ENCODE measurements at places on chromosomes 4 and X.
A peak's percentile ranks its signal among the peaks of the same experiment; 100 is the strongest.

DNA sequence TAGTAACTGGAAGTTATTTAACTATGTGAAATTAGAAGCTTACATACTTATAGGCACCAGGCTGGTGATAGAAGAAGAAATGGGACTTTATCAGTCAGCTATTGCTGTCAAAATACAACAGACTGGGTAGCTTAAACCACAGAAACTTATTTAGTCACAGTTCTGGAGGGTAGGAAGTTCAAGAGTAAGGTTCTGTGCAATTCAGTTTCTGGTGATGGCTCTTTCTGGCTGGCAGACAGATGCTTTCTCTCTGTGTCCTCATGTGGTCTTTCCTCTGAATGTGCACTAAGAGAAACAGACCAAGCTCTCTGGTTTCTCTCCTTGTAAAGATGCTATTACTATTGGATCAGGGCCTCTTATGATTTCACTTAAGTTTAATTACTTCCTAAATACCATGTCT is 92.1 kb upstream of the ANKRD50 start:
- no peak for DNase-seq

- DNase-seq: no peak
These were observed 509.6 kb upstream of the DIPK2B start for GRCh38 chrX:45710081-45710801.

DNA sequence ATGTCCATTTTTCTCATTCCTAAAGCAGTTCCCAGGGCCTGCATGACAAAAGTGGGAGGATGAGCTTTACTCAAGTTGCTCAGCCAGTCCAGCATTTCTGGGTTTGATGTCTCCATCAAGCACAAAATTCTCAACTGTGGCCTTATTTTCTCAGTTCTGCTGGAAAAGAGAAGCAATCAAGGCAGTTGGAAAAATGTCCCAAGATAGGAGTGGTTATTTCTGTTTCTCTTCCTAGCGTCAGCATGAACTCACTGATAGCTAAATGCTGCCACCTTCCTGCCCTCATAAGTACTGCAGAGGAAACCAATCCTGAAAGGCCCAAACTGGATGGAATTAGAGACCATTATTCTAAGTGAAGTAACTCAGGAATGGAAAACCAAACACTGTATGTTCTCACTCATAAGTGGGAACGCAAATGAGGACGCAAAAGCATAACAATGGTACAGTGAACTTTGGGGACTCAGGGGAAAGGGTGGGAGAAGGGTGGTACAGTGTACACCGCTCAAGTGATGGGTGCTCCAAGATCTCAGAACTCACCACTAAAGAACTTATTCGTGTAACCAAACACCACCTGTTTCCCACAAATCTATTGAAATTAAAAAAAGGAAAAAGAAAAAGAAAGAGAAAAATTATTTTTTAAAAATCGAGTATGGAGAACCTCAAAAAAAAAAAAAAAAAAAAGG is 29.6 kb downstream of the ADH7 start:
- DNase-seq: peak; percentile 9

- DNase-seq: no peak
These were observed 39.0 kb downstream of the CPLX1 start for GRCh38 chr4:786861-787300.

DNA sequence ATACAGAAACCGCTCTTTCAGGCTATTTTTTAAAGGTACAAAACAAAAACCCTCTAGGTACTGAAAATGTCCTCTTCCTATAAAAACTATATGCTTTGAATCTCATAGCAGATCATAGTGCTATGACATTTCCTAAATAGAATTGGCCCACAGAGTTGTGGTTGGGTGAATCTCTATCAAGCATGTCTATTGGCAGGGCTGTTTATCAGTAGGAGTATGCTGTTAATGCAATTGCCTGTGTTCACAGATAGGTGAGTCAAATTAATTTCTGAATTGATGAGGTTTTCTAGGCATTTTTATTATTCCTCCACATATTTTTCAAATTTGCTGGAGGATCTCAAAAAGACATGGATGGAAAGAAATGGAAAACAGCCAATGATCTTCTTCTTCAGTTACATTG is 73.9 kb downstream of the QRFPR start:
- no peak for DNase-seq

GRCh38 chrX:139691843-139692505 is 16.0 kb downstream of the MCF2 start:
- DNase-seq: no peak

- no peak for DNase-seq
These were observed 485.0 kb upstream of the FAT1 start for GRCh38 chr4:187208651-187209050.

DNA sequence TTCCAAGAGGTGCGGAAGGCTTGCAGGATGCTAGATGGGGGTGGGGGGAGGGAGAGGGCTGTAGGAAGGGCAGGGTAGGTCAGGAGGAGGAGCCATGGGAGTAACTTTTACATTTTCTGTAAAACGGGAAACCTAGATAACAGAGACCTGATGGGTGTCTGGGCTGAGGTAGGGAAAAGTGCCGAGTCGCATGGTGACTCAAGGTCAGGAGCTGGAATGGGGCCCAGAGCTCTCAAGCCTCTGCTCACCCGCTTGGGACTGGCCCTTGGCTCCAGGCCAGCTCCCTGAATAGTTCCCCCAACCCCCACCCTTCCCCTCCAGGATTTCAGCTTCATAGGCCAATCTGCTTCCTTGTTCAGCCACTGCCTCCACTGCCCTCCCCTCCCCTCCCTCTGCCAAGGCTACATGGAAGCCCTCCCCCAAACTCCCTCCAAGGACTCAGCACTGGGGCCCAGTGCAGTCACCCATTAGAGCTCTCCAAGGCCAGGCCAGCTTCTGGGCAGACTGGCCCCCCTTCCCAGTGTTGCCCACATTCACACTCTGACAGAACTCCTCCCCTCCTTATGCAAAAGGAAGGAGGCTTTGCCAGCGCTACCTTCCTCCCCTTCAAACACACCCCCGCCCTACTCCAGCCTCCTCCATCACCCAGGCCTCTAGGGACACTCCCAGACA is 43.6 kb downstream of the TSC22D3 start:
- peak; percentile 63 for DNase-seq

DNA sequence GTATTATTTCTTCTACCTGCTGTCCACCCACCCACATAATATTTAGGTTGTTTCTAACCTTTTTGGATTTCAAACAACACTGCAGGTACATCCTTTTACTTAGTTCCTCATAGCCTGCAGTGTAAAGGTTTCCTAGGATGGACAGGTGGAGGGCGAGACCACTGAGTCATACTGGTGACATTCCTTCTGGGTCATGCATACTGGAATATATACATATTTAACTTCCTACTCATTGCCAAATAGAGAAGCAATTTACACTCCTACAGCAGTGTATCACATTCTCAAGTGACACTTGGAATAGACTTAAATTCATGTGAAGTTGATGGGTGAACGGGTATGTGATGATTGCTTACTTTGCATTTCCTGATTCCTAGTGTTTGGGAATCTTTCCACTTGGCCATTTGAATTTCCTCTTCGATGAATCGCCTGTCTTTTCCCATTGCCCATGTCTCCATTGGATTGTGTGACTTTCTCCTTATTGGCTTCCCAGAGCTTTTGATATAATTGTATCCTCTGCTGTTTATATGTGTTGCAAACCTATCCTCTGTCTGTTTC is 8.2 kb upstream of the PPP2R2C start:
- no peak for DNase-seq

GRCh38 chrX:50067435-50068284 is 133.1 kb downstream of the AKAP4 start:
- peak; percentile 78 for DNase-seq

DNA sequence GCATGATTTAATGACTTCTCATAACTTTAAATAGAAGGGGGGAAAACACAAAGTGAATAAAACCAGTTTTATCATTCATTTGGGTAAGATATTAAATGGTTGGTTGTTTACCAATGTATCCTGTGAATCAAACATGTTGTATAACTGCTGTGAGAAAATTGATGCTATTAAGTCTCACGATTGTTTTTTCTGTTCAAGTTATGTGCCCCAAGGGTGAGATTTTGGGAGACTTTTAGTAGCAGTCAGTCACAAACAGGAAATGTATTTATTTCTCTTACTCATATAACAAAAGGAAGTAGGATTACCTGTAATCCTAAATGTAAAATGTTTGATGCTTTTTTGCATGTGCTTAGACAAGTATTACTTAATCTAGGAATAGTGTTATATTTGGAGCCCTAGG is 39.2 kb downstream of the MTHFD2L start:
- no peak for DNase-seq

GRCh38 chr4:113499166-113499565 is 262.4 kb downstream of the CAMK2D start:
- no peak for DNase-seq

GRCh38 chr4:84927428-84927827 is 39.1 kb downstream of the WDFY3 start:
- DNase-seq: no peak

DNA sequence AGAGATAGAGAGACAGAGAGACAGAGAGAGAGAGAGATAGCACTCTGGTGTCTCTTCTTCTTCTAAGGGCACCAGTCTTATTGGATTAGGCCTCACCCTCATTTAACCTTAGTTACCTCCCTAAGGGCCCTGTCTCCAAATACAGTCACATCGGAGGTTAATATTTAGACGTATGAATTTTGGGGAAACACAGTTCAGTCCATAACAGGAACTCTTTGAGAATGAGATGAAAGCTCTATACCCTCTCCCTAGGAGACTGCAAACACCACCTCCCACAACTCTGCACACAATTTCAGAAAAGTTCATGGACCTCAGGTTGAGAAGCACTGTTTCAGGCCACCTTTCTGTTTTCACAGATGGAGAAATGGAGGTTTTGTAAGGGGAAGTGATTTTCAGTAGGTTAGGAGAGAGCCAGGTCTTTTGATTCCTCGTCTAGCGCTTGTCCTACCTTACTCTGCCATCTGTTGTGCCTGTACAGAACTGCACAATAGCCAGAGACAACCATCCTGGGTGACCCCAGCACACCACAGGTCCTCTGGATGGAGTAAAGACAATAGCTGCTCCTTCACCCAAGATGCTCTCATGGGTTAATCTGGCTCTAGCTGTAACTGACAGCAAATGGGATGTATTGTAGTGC is 16.9 kb upstream of the LOC101059915 start:
- DNase-seq: no peak

DNA sequence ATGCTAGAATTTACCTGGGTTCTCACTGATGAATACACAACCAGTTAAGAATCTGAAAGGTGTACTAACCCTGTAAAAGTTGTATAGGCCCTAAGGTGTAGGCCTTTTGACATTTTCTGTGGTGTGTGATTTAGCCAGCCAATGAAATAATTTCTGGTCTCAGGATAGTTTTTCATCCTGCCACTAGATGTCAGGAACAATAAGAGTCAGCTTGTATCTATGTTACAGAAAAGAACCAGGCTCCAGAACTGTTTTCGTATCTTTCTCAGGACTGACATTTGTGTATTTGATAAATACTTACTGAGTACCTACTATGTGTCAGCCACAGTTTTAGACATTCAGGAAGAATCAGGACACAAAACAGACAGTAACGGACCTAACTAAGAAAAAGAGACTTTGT is 673.6 kb upstream of the TENM3 start:
- DNase-seq: peak; percentile 17

GRCh38 chr4:70471897-70472296 is at the start of gene MUC7:
TSS of gene MUC7 (plus strand) at chr4:70472197. CDS start at chr4:70474022, 1,825 bp downstream.
- DNase-seq: no peak

DNA sequence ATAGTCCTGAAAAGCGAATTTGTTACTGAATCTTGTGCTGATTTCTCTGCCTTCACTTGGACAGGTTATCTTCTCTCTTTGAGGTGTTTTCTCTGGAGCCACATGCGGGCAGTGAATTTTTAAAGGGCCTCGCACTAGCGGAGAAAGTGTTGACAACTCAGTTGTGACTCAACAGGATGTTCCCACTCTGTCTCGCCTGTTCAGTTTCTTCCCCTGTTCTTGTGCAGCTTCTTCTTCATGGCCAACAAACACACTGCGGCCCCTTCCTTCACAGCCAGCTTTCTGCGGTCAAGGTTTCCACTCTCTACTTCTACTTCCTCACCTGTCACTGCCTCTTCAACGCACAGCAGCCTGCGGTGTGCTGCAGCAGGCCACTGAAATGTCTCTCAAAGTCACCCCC is 1.1 kb upstream of the SHROOM4 start:
- no peak for DNase-seq

DNA sequence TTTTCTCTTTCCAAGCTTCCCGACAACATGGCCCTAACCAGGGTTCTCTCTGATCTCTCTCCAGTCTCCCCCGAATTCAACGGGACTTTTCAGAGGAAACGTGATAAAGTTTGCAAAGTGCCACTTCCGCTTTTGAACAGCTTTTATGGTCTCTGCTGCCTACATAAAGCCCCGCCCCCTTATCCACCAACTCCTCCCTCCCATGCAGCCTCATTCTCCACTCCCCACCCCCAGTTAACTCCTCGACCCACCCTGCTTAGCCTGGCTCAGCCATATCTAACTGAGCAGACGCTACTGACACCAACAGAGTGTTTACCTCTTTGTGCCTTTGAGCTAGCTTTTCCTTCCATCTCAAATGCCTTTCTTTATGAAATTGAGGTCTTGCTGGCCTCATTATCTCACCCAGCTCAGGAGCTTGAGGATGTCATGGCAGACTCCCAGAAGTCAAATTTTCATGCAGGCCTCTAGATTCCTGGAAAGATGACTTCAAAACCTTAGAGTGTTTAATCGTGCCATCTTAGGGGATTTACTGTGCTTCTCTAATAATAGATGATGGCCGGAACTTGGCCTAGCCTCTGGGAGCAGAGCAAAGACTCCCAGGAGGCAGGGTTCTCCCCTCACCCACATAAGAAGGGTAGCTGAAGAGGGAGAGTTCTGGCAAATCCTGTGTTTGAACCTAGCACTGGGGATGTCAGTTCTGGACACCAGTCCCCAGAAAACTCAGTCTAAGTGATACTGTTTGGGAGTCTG is 606.0 kb downstream of the BCOR start:
- DNase-seq: no peak

DNA sequence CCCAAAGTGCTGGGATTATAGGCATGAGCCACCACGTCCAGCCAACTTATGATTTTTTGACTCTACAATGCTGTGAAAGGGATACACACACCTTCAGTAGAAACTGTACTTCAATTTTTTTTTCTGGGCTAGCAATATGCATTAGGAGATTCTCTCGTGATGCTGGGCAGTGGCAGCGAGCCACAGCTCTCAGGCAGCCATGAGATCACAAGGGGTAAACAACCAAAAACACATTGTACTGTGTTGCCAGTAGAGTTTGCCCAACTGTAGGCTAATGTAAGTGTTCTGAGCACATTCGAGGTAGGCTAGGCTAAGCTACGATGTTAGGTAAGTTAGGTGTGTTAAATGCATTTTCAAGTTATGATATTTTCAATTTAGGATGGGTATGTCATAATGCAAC is 25.7 kb downstream of the RAB33A start:
- DNase-seq: no peak

Data from NCI-H1092 (cell line).